Stimulated activated CD4-positive, alpha-beta T cell treated with anti-CD3 and anti-CD28 coated beads, Interleukin-1b, Interleukin-23, amount 100 ng/mL, for 48 hours (primary cell): ENCODE measurements at places on chromosomes 6 and 20.

DNA sequence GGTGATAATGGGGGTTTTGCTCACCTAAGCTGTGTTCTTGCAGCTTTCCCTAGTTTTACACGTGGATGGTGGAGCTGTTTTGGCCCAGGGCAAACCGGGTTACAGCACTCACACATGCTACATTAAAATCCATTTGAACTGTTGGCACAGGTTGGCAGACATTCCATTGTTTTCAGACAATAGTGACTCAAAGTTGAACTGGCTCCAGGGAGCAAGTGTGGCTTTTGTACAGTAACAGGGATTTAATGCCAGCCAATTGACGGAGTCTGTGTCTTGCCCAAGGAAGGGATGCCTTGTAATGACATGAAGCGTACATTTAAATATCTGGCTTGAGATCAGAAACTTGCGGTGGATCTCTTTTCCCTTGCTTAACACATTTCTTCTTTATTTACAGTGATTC lies 183.1 kb downstream of the DTNBP1 start:
- no peak for DNase-seq

DNA sequence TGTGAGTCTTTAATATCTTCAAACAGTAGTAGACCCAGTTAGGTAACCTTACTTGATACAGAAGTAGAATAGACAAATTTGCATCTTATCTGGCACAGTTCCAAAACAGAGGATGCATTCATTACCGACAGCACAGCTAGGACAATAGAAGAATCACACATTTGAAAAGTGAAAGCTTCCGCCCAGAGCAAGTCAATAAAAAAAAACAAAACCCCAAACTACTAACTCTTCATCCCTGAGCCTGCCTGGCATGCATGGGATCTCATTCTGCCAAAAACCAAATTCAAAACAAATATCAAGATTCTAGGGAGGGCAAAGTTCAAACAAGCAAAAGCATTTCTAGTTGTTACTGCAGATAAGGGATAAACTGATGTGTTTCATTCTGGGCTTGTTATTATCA lies 235.4 kb downstream of the BTBD9 start:
- no peak for DNase-seq

DNA sequence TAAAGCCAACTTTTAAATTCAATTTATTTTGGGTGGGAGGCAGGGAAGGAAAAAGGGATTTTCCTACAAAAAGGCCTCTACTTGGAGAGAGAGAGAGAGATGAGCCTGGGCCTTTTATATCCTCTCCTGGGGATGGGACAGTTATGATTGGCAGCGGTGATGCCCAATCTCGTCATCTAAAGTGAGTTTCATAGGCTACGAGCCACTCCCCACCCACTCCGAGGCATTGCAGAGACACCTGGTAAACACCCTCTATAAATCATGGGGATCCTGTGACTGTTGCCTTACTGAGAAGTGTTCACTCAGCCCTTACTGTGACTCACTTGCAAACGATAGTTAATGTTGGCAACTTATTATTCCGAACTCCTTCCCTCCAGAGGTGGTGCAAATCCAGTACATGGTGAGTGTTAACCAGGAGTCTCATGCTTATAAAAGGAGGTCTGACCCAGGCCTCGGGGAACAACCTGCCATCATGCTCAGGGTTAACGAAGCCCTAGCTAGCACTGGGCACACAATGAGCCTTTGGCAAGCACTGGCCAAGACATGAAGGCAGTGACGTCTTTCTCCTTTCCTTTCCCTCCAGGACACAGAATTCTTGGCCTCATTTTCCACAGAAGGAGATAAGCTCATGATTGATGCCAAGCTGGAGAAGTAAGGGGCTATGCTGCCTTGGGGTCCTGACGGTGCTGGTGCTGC lies 20.5 kb downstream of the BPIFB4 start:
- DNase-seq: no peak

DNA sequence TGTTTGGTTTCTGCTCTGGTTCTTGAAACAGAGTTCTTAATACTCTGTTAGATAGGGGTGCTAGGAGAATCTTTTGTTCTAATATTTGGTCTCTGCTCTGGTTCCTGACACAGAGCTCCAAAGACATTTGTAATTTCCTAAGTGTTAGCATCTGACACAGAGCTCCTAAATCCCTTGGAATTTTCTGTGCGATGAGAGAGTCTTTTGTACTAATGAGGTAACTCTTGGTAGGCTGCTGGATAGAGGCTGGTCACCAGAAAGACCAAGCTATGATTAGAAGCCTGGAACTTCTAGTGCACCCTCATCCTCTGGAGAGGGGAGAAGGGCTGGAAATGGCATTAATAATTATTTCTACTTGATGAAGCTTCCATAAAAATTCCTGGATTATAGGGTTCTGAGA lies 7.7 kb upstream of the CD109 start:
- no peak for DNase-seq

GRCh38 chr6:159038914-159039884 lies 5.6 kb downstream of the TAGAP start:
- no peak for DNase-seq

GRCh38 chr6:88605271-88605670 lies 358.1 kb downstream of the RNGTT start:
- no peak for DNase-seq

DNA sequence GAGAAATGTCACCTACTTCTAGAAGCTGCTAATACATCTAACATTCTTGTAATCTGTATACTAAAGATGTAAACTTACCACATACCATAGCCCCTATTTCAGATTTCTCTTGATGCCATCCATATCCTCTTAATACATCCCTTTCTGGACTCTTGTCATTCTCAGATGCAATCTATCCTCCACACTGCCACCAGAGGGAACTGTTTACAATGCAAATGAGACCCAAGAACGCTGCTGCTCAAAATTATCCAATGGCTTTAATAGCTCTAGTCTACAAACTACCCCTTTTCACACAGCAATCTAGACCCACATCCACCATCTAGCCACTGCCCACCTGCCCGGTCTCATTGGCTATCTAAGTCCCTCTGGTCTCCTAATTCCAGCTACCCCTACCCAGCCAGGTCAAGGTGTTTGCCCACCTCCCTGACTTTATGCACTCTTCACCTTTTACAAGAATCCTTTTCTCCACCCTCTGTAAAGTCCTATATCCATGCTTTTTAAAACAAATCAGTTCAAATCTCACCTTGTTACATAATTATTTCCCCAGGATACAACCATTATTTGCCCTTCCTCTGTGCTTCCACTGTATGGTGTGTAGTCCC lies 14.8 kb downstream of the FAXC start:
- DNase-seq: no peak

- no peak for DNase-seq
Measured at GRCh38 chr6:148021699-148022098, 320.9 kb upstream of the SASH1 start.

DNA sequence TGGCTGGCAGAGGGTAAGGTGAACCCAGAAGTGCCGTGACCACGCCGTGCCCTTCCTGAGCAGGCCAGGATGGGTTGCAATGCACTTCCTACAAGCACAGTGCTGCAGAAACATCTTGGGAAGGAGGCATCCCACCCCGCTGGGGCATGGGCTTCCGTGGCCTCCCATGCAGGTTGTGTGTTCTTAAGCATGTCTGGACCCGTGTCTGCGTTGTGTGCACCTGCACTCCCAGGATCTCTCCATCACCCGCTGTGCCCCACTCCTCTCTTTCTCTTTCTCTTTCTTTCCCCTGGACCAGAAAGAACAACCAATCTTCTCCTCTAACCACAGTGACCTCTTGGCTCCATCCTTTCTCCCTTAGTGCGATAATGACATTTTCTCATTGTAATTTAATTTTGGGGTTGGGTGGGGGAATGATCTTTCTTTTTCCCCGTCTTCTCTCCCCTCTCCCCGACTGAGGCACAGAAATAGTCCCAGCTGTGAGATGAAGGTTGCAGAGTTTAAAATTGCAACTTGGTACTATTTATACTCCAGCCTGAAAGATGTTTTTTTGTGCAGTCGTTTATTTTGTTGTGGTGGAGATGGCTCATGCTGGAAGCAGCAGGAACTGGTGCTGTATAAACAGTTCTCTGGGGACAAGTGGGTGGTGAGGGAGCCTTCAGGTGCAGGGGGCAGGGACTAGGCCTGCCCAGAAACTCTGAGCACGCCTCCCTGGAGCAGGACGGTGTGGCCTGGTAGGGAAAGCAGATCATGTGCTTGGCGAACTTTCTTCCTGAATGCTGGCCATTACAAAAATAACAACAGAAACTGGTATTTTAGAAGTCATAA lies 20.5 kb downstream of the BCAS4 start:
- peak; percentile 21 for DNase-seq

- no peak for DNase-seq
Measured at GRCh38 chr6:3911614-3912336, 62.6 kb downstream of the FAM50B start.

DNA sequence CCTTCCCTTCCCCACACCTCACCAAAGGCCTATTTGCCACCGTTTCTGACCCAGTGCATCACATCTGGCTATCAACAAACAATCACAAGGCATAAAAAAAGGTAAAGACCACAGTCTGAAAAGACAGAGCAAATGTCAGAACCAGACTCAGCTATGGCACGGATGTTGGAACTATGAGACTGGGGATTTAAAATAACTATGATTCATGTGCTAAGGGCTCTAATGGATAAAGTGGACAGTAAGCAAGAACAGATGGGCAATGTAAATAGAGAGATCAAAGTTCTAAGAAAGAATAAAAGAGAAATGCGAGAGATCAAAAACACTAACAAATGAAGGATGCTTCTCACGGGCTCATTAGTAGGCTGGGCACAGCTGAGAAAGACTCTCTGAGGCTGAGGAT lies 99.5 kb downstream of the LAMP5 start:
- DNase-seq: no peak

GRCh38 chr6:168210239-168211105 lies 109.1 kb downstream of the DACT2 start:
- DNase-seq: no peak

DNA sequence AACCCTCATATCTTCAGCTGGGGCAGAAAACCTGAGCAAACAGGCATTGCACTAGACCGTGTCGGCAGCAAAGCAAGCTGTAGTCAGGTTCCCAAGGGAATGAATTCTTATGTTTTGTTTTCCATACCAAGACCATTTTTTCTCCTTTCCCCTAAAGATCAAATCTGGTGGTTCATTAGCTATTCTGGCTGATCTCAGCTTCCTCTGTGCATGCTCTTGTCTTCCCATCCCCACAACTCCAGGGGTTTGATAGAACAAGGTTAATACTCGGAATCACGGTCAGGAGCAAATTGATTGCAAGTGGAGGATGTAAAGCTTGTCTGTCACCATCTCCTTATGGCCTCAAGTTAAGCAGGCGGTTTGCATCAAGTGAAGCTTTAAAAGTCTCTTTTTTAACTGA lies 778.8 kb downstream of the KIF16B start:
- DNase-seq: no peak

- peak; percentile 53 for DNase-seq
Measured at GRCh38 chr6:16766043-16766536, 4.8 kb upstream of the ATXN1 start.

GRCh38 chr6:43784049-43784855 lies 14.2 kb downstream of the VEGFA start:
- no peak for DNase-seq

GRCh38 chr6:167235005-167235404 lies 56.1 kb upstream of the UNC93A start:
- DNase-seq: no peak

- no peak for DNase-seq
Measured at GRCh38 chr6:114707081-114707620, 364.3 kb upstream of the HS3ST5 start.

- DNase-seq: no peak
Measured at GRCh38 chr6:37680668-37681067, 17.0 kb downstream of the MDGA1 start.

DNA sequence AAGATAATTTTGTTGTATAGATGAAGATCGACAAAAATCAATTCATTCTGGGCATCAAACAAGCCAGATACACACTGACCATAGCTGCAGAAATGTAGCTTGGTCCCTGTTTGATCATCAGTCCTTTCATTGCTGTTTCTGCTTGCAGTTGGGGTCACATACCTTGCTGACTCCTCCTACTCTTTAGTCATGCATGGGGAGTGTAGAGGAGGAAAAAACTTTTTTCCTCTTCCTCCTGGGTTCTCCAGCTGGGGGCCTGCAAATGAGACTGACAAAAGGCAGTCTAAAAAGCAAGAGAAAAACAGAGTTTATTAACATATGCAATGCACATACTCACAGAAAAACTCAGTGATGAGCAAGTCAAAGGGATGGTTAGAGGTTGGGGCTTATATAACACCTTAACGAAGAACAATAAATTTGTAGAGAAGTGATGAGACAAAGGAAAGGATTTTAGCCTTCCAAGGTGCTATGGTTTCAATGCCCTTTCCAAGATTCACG lies 105.8 kb downstream of the QRSL1 start:
- DNase-seq: no peak

GRCh38 chr20:38645351-38645750 lies 43.7 kb downstream of the ARHGAP40 start:
- no peak for DNase-seq

- peak; percentile 1 for DNase-seq
Measured at GRCh38 chr6:105136431-105137350, 43.1 kb downstream of the POPDC3 start.

DNA sequence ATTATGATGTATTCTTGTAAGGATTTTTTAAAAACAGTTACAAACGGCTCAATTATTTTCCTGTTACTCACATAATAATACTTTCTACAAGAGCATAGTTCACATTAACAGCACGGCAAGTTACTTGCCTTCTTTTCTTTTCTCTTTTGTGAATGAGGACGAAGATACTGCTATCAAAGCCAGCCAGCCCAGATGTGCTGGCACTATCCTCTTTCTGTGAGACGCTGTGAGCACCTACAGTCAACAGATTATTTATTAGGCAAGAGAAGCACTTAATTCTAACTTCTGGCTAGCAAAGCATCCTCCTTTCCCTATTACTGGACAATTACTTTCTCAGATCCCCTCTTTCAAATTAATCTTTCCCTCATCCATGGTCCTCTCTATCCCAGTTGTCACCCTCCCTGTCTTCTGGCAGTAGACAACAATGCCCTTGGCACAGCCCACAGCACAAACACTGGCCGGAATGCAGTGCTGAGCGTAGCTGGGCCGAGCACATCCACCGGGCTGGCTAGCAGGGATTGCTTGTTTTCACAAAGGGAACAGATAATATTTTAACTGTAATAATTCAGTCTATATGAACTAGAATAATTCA lies 262.1 kb downstream of the FOXC1 start:
- no peak for DNase-seq

DNA sequence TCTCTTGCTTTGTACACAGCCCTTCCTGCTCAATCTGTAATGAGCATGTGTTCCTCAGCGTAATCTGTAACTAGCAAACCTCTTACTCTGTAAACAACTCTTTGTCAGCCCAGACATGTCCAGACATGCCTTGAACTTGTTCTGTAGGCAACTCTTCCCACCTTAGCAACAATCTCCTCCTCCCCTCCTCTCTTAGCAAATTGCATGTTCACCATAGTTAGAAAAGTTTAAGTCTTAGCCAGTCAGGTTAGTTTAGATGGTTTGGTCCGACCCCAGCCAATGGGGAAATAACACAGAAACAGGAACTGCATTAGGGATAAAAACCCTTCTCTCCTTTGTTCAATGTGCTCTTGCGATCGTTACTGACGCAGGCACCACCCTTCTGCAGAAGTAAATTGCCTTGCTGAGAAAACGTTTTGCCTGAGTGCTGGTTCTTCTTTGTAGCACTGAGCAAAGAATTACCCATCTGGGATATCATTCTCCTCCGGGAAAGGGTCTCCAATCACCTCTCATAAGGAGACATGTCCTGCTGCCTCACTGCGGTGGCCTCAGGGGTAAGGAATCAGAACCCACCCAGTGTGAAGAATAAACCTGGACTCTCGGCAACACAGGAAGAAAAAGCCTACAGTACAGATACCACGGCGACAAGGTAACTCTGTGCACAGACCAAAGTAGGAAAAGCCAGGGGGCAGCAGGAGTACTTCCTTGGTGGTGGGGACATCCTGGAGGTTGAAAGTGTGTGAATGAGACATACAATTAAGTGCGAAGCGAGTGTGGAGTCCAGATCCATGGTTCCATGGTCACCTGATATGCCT lies 26.2 kb downstream of the PLN start:
- no peak for DNase-seq
